ENCODE measurements at places on chromosomes 6 and 20.

GRCh38 chr6:137680705-137681346, 186.2 kb upstream of the TNFAIP3 start:
- DNase-seq, result no peak

DNA sequence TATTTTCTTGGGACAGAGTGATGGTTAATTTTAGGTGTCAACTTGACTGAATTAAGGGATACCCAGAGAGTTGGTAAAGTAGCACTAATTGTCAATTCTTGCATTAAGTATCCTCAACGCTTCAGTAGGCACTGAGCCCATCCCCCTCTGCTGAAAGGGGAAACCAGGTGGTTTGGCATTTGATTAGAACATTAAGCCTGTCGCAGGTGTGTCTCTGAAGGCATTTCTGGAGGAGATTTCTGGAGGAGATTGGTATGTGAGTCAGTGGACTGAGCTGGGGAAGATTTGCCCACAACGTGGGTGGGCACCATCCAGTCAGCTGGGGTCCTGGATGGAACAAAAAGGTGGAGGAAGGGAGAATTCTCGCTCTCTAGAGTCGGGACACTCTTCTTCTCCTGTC, 119.8 kb downstream of the RFX6 start:
- DNase-seq, result no peak

- DNase-seq, result no peak
Measured at GRCh38 chr20:278607-279571, 11.7 kb downstream of the C20orf96 start.

DNA sequence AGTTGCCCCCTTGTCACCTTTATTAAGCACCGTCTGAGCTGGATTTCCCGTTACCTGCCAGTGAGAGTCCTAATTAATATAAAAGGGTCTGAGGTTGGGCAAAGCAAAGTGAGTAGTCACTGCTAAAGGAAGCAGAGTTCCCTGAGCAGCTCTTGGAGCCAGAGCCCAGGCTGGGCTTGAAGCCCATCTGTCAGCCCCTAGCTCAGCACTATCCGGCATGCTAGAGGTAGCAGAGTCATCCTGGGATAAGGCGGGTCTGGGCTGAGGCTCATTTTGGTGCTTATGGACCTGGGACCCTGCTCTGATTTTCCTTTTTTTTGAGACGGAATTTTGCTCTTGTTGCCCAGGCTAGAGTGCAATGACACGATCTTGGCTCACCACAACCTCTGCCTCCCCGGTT, 46.2 kb downstream of the ADNP start:
- no peak for DNase-seq

- no peak for DNase-seq
Measured at GRCh38 chr6:119210596-119210995, 132.1 kb upstream of the FAM184A start.

- DNase-seq, result no peak
Measured at GRCh38 chr6:144321839-144322591, 36.9 kb downstream of the UTRN start.

GRCh38 chr20:57620274-57620990, at the start of gene ZBP1:
Gene ZBP1, minus strand, starts transcription at chr20:57620426. Its CDS starts 131 bp downstream, at chr20:57620295.
- no peak for DNase-seq

DNA sequence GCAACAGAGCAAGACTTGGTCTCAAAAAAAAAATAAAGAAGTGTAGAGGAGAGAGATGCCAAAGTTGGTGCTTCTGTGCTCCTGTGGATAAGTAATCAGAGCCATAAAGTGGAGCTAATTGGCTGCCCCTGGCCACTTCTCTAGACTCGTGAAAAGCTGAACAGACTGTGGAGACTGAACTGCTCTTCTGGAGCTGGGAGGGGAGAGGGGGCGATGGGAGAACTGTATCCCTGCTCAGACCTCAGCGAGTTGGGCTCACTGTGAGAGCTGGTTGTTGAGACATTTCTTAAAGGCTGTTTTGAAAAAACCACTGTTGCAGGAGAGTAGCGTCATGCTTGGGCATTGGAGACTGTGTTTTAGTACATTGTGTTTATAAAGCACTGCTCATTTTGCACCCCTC, 125.7 kb downstream of the TCP11 start:
- no peak for DNase-seq

DNA sequence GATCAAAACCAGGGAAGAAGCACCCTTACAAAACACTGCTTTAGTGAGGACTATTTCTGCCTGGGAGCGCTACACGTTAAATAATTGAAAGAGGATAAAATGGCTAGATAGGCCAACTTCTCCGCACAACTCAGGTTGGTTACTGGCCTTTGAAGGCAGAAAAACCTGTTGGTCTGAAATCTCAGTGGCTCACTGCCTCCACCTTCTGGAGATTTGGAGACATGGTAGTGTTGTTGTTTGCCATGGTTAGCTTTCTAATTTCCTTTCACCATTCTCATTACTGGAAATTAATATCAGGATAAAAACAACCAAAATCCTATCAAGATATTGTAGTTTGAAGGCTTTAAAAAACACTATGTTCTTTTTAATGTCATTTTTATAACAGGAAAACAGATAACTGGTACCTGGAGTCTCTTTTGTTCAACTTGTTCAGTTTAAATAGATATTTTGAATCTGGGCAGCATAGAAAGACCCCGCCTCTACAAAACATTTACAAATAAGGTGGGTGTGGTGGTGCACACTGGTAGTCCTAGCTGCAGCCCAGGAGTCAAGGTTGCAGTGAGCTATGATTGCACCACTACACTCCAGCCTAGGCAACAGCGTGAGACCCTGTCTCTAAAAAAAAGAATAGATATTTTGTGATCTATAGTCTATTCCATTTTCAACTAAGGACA, 27.5 kb upstream of the BCLAF1 start:
- peak; percentile 19 for DNase-seq

DNA sequence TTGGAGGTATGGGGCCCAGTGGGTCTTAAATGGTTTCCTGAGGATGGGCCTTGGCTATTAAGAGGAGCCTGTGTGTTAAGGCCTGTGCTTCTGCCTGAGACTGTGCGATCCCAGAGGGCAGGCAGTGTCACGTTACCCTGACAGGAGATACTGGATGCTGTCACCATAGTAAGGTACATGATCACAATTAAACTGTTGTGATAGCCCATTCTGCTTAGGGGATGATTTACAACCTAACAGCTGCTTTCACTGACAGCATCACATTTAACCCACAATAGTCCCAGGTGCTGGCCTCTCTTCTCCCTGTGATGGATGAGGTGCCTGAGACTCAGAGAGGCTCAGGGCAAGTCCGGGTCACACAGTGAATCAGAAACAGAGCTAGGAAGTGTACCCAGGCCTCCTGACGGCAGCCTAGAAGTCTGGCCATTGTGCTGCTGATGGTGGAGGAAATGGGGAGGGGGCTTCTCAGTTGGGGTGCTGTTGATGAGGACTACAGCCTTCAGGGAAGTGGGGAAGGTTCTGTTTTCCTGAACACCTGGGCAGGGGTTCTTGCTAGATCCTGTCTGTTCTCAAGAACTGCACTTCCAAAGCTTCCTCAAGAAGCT, 97.3 kb downstream of the MDGA1 start:
- DNase-seq, result no peak

DNA sequence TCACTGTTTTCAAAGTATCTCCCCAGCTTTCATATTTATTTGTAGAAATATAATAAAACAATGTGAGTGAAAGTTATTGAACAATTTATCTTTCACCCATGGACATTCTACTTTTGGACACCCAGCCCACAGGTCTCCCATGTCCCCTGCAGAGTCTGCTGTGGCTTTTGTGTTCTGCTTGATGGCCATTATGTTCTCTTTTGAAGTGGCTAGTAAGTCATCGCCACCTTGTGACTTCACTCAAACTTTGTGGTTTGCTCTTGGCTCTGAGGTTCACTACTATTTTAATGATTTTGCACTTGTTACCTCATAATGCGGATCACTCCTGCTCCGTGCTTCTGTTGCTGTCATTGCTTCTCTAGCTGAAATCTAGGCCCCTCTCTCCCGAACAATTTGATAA, 10.2 kb upstream of the DEFB113 start:
- DNase-seq, result no peak

DNA sequence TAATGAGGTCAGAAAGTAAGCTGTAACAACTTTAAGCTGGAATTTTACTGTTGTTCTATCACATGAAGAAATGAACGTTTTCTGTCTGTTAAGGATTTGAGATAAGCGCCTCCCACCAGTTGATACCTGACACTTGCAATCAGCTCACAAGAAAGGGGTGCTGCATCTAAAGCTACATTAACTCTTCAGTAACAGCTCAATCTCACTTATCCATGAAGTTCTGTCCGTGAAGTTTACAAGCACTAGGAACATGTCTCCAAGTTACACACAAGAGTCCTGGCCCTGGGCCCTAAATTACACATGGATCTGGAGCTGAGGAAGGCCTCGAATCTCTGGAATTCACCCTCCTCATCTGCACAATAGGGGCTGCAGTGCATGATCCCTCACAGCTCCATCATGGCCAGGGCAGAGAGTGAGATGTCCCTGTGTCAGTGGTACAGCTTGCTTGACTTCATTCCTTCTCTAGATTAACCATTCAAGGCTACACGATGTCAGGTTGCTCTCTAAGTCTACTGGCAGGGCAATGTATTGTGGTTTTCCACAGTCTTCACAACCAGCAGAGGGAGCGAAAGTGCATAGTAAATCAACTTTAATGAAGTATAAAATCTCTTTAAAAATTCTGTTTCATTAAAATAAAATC, 182.4 kb upstream of the MCHR2 start:
- DNase-seq, result no peak

DNA sequence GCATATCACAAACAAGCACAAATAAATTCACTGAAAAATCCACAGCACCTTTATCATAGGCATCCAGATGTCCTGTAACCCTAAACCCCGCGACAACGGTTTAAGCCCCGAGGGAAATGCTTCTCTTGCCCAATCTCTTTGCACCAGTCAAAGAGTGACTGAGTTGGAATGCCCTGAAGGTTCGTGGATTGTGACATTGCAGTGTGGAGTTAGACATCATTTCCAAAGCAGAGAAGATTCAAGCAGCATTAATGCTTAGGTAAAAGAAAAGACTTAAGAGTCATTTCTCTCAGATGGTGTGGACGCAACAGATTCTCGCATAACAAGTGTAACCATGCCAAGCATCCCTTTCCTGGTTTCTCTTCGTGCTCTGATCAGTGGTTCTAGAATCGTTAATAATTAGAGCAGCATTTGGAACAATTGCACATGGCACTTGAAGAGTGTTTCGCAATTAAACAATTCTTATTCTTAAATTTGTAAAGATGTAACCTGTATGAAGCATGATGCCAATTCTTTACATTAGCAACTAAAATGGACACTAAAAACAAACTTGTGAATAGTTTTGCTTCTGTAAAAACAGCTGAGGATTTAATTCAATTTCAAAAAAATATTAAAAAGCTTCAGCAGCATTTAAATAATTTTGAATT, 121.6 kb downstream of the HIVEP2 start:
- no peak for DNase-seq

GRCh38 chr20:54139188-54139587, 34.6 kb downstream of the CYP24A1 start:
- DNase-seq, result no peak

GRCh38 chr6:113707194-113707593, 150.0 kb upstream of the MARCKS start:
- no peak for DNase-seq

GRCh38 chr20:40262219-40262618, 426.8 kb downstream of the MAFB start:
- no peak for DNase-seq

DNA sequence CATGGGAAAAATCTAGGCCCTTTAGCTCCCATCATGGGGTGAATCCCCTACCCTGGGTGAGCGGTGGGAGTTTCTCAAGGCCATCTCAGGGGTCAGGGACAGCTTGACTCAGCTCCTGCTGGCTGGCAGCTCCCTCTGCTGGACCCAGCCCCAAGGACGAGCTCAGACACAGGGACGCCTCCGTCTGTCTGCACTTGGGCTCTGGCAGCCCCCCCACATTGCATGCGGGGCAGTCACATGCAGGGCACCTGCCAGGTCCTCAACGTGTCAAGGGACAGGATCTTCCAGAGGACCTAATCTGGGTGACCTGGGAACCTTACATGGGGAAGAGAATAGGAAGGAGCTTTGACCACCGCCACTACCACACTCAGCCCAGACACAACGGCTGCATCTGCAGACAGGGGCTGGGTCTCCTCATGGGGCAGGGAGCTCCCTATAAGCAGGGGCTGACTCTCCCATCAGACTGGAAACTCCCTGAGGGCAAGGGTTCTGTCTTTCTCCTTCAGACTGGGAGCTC, 173.4 kb downstream of the MRPL14 start:
- no peak for DNase-seq

DNA sequence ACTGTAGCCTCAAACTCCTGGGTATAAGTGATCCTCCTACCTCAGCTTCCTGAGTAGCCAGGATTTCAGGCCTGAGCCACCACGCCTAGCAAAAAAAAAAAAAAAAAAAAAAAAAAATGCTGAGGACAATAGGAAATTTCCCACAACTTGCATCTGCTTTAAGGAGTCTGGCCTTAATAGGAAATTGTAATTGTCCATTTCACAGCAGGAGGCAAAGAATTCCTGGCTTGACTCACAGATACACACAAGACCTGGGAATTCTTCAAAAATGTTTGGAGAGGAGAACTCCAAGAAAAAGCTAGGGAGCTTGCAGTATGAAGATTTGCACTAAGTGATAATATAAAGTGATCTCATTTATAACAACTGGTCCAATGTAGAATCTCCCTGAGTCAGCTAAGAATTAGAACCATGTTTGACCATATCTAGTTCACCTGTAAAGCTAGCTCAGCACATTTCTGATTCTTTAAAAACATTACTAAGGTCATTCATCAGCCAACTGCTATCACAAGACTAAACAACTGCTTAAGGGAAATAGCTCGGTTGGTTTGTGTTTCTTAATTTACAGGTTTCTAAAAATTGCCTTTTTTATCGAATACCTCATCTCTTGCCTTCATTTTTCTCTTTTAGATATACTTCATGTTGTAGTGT, 80.2 kb upstream of the SLC2A12 start:
- no peak for DNase-seq

GRCh38 chr6:129485746-129486145, 224.2 kb downstream of the ARHGAP18 start:
- no peak for DNase-seq

DNA sequence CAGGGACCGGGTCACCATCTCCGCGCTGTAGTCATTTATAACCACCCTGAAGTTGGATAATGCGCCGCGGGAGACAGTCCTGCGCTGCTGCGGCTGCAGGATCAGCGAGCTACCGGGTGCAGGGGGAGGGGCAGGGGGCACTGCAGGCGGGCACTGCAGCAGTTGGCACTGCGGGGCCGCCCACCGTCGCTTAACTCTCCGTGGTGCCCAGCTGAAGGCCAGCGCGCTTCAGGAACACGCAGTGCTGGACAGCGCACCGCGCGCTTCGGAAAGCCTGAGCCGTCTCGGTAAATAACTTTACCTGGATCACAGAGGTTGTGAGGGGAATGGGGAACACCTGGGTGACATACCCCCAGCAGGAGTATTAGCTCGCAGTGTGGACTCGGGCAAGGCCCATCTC, 12.4 kb upstream of the LRFN2 start:
- DNase-seq, result no peak

All from stimulated activated CD8-positive, alpha-beta memory T cell treated with anti-CD3 and anti-CD28 coated beads, Interleukin-7, amount 100 ng/mL, for 1 hour (primary cell).